ENCODE measurements at places on chromosomes 5 and 9.

GRCh38 chr5:180313677-180314505, 22.0 kb upstream of the MAPK9 start:
- no peak for DNase-seq
- peaks cover 3% of the 10 kb centered on the region for H3K36me3 ChIP-seq
- H3K4me3 ChIP-seq, result peak overlapping the region; percentile 65
- H3K27me3 ChIP-seq, result no peaks in the 10 kb centered on the region
- no peak overlapping the region for H3K27ac ChIP-seq

GRCh38 chr5:160213537-160213936, 15.8 kb upstream of the FABP6 start:
- peaks cover 34% of the 10 kb centered on the region for H3K27me3 ChIP-seq
- no peak overlapping the region for H3K27ac ChIP-seq
- H3K4me3 ChIP-seq, result no peak overlapping the region
- no peaks in the 10 kb centered on the region for H3K36me3 ChIP-seq
- H3K4me1 ChIP-seq, result no peaks in the 10 kb centered on the region
- no peak for DNase-seq

DNA sequence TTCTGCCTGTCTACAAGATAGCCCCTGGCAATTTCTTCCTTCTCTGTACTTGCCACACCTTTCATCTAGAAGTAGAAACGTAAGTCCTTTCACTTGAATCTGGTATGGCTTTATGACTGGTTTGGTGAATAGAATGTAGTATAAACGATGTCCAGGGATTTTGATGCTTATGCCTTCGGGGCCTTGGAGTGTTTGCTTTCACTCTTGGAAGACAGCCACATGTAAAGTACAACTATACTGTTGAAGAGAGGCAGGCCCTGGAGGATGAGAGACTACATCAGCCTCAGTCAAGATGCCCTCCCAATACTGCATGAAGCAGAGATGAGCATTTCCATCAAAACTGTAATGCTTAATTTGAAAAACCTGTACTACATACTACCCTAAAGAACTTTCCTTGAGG, 553.8 kb upstream of the C9orf72 start:
- DNase-seq, result no peak
- H3K27me3 ChIP-seq, result no peaks in the 10 kb centered on the region
- no peak overlapping the region for H3K4me3 ChIP-seq
- H3K36me3 ChIP-seq, result no peaks in the 10 kb centered on the region

- peaks cover 9% of the 10 kb centered on the region for H3K4me1 ChIP-seq
- DNase-seq, result no peak
- H3K36me3 ChIP-seq, result no peaks in the 10 kb centered on the region
- H3K27ac ChIP-seq, result peak overlapping the region; percentile 63
These were observed 47.6 kb upstream of the HOMER1 start for GRCh38 chr5:79561525-79561893.

DNA sequence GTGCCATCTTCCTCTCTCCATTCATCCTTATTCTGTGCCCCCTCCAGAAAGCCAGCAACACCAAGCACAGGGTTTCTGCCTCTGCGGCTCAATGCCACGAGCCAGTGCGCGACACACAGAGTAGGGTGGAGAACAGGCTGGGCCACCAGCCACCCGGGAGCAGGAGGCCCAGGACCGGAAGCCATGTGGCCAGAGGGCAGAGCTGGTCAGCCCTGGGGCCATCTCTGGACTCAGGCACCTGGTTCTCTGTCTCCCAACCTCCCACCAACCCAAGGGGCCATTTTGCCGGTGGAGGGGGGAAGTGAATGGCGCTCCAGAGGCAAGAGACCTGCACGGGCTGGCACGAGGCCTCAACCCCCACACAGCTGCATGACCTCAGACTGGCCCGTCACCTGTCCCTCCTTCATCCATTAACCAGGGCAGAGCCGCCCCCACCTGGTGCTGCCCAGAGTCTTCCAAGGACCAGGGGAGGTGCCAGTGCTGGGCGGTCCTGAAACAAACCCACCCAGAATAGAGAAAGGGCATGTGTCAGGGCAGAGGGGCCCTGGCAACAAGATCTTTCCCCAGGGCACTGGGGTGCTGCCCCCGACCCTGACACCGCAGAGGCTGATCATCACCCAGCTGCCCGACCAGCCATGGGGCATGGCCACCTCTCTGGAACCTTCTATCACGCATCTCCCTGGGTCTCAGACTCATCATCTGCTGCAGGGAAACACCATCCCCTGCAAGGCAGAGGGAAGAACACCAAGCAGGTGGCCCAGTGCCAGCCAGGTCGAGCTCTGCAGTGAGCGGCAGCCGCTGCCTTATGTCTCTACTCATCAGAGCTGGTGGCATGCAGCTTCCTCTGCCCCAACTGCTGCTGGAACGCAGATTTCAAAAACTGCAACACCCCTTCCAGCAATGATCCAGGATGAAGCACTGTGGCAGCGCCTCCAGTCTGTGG, 11.9 kb downstream of the VAV2 start:
- no peaks in the 10 kb centered on the region for H3K4me1 ChIP-seq
- peaks cover 9% of the 10 kb centered on the region for H3K36me3 ChIP-seq
- no peak overlapping the region for H3K27ac ChIP-seq
- H3K27me3 ChIP-seq, result no peaks in the 10 kb centered on the region
- no peak overlapping the region for H3K4me3 ChIP-seq

DNA sequence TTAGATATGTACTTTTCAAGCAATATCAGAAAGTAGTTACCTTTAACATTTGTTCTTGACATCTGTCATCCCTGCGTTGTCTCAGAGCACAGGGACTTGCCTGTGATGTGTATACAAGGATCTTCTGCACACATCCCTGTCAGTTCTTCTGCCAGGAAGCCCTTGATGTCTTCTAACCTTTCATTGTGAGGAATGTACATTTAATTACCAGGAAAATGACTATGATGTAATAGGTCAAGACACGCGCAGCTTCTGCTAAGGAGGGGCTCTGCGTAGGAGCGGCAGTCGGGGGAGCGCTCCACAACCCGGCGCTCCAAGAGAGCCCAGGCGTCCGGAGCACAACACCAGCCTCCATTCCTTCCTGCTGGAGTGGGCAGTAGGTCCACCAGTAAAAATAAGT, 119.7 kb downstream of the IRX2 start:
- H3K36me3 ChIP-seq, result no peaks in the 10 kb centered on the region
- no peak for DNase-seq
- no peaks in the 10 kb centered on the region for H3K4me1 ChIP-seq
- H3K27ac ChIP-seq, result no peak overlapping the region
- no peaks in the 10 kb centered on the region for H3K27me3 ChIP-seq
- no peak overlapping the region for H3K4me3 ChIP-seq

- no peaks in the 10 kb centered on the region for H3K4me1 ChIP-seq
- no peak overlapping the region for H3K4me3 ChIP-seq
- H3K27ac ChIP-seq, result no peak overlapping the region
- peaks cover 22% of the 10 kb centered on the region for H3K27me3 ChIP-seq
- peak; percentile 77 for DNase-seq
- peaks cover 10% of the 10 kb centered on the region for H3K36me3 ChIP-seq
These were observed 4.0 kb upstream of the TMEM250 start for GRCh38 chr9:136122425-136123383.

DNA sequence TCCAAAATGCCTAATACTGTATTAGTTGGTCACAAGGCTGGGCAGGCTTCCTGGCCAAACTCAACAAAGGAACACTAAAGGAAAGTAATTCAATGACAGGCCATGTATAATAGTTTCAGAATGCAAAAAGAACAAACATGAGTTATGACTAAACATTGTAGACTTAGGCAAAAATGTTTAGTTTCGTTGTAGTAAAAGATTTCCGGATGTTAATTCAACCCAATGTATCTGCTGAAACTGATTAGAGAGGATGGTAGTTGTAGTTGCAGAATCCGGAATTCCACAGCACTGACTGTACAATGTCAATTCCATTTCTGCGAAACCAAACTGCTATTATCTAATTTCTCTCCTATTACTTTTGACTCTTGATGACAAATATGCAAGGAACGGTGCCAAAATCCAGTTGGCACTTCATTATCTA, 117.9 kb upstream of the FST start:
- H3K27me3 ChIP-seq, result no peaks in the 10 kb centered on the region
- no peak overlapping the region for H3K27ac ChIP-seq
- no peak for DNase-seq
- no peaks in the 10 kb centered on the region for H3K36me3 ChIP-seq

GRCh38 chr9:22208846-22209585, 199.9 kb upstream of the CDKN2B start:
- peak overlapping the region; percentile 85 for H3K27ac ChIP-seq
- H3K4me1 ChIP-seq, result peaks cover 14% of the 10 kb centered on the region
- no peak for DNase-seq
- peak overlapping the region; percentile 72 for H3K4me3 ChIP-seq

DNA sequence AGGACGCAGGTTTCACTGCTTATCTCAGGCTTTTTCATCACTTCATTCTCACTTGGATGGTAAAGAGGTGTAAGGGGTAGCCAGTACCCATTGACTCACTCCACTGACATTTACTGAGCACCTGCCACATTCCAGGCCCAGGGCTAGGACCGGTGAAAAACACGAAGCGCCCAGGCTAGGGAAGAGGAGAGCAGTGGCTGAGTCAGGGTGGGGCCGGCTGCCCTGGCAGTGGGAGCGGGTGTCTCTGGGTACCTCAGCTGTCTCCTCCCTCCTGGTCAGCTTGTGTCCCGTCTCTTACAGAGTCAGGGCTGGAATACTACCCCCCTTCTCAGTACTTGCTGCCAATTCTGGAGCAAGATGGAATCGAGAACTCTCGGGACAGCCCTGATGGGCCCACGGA, 22.2 kb downstream of the LRSAM1 start:
- H3K27me3 ChIP-seq, result no peaks in the 10 kb centered on the region
- no peak overlapping the region for H3K27ac ChIP-seq
- H3K4me1 ChIP-seq, result no peaks in the 10 kb centered on the region
- peaks cover 20% of the 10 kb centered on the region for H3K36me3 ChIP-seq
- H3K4me3 ChIP-seq, result no peak overlapping the region

GRCh38 chr9:4092793-4093709, 206.8 kb downstream of the GLIS3 start:
- H3K4me1 ChIP-seq, result no peaks in the 10 kb centered on the region
- no peak for DNase-seq
- no peak overlapping the region for H3K27ac ChIP-seq
- peaks cover 9% of the 10 kb centered on the region for H3K27me3 ChIP-seq
- H3K36me3 ChIP-seq, result peaks cover 2% of the 10 kb centered on the region

GRCh38 chr9:84945878-84946538, 276.5 kb downstream of the NTRK2 start:
- H3K27me3 ChIP-seq, result peaks cover 14% of the 10 kb centered on the region
- H3K4me1 ChIP-seq, result no peaks in the 10 kb centered on the region
- H3K4me3 ChIP-seq, result no peak overlapping the region
- no peaks in the 10 kb centered on the region for H3K36me3 ChIP-seq
- H3K27ac ChIP-seq, result no peak overlapping the region
- no peak for DNase-seq

DNA sequence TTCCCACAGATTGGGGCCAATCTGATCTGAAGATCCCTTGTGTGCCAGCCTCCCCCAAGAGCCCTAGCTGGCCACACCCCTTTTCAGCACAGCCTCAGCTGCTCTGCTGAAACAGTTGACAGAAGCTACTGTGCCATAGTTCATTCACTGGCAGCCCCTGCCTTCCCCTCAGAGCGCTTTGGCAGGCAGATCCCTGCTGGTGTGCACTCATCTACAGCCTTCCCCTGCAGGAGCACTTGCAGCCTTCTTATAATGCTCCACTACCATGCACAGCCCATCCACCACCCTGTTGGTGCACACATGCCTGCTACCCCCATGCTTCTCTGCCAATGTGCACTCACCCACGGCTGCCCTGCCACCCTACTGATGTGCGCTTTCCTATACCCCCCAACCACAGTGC, 471.3 kb downstream of the MTRR start:
- peaks cover 2% of the 10 kb centered on the region for H3K36me3 ChIP-seq
- H3K27me3 ChIP-seq, result no peaks in the 10 kb centered on the region
- no peak for DNase-seq
- H3K4me3 ChIP-seq, result no peak overlapping the region
- H3K4me1 ChIP-seq, result no peaks in the 10 kb centered on the region

Data from effector memory CD8-positive, alpha-beta T cell (primary cell).